ENCODE measurements at places on chromosomes 16 and 17.

- DNase-seq = no peak
These were observed 18.1 kb downstream of the RDM1 start for GRCh38 chr17:35912339-35912912.

DNA sequence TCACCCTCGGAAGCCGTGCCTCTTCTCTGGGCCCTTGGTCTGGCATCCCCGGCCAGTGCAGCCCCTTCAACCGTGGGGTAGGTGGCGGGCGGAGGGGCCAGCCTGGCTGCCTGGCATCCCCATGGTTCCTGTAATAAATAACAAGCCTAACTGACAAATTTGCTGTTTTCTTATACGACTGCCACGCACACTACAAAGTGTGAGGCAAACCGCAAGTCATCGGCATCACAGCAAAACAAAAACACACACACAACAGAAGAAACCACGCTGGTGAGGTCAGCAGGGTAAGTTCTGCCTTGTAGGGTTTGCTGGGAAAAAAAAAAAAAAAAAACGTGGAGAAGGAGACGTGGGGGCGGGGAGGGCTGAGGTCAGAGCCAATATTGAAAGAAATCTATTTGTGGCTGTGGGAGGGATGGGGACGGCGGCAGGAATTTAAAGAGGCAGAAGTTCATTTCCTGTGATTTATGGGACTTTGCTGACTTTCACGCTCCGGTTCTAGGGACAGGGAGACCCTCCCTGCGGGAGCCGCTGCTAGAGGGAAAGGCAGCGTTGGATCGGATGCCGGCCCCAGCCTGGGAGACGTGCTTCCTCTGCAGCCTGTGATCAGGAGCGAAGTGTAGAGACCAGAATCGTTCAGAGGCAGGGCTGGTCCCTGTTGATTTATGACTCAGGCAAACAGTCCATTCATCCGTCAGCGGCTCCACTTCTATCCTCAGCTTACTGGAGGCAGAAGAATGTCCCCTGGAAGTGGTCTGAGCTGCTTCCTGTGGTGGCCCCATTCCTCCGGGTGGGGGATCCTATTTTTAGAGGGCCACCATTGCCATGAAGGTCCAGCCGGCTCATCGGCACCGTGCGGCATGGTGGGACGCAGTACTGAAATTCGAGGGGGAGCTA lies 162.8 kb downstream of the FOXL1 start:
- DNase-seq = no peak

GRCh38 chr17:72560303-72561247 lies 439.8 kb downstream of the SOX9 start:
- DNase-seq = no peak

- DNase-seq = no peak
These were observed 4.9 kb downstream of the MYO15B start for GRCh38 chr17:75592348-75593020.

GRCh38 chr17:8959312-8959918 lies 6.1 kb downstream of the PIK3R5 start:
- DNase-seq = no peak

- DNase-seq = no peak
These were observed 139.0 kb downstream of the STX8 start for GRCh38 chr17:9436630-9437029.

DNA sequence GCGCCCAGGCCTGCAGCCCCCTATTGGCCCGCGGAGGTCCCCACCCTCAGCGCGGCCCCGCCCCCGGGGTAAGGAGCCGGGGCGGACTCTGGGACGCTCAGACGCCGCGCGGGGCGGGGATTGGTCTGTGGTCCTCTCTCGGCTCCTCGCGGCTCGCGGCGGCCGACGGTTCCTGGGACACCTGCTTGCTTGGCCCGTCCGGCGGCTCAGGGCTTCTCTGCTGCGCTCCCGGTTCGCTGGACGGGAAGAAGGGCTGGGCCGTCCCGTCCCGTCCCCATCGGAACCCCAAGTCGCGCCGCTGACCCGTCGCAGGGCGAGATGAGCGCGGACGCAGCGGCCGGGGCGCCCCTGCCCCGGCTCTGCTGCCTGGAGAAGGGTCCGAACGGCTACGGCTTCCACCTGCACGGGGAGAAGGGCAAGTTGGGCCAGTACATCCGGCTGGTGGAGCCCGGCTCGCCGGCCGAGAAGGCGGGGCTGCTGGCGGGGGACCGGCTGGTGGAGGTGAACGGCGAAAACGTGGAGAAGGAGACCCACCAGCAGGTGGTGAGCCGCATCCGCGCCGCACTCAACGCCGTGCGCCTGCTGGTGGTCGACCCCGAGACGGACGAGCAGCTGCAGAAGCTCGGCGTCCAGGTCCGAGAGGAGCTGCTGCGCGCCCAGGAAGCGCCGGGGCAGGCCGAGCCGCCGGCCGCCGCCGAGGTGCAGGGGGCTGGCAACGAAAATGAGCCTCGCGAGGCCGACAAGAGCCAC lies at the start of gene NHERF1:
Gene NHERF1 (plus strand): TSS at position 100 of the 750 bp plus-strand sequence. CDS start 219 bp downstream, at position 319.
- DNase-seq = no peak

DNA sequence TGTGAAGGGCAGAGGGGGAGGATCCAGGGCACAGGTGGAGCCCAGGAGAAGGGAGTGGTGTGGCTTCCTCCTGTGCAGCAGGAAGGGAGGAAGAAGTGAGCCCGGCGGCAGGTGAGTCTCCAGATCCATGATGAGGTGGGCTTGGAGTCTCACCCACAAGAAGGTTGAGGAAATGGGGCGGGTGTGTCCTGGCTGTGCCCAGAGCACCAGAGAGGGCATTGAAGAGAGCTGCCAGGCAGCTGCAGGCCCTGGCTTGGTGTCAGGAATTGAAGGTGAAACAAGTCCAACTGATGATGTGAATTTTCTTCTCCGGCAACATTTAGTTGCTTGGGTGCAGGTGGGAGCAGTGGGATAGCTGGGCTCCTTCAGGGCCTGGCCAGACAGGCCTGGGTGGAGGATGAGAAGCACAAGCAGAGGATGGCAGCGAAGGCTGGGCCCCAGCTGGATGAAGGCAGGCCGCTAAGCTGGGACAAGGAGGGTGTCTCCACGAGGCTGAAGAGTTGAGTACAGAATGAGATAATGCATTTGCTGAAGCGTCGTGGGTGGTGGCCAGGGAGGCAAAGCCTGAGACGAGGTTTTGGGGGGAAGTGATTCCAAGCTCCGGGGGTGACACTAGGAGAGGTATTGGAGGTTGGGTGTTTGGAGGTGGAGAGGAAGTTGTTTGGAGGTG lies 18.3 kb downstream of the NT5M start:
- no peak for DNase-seq

DNA sequence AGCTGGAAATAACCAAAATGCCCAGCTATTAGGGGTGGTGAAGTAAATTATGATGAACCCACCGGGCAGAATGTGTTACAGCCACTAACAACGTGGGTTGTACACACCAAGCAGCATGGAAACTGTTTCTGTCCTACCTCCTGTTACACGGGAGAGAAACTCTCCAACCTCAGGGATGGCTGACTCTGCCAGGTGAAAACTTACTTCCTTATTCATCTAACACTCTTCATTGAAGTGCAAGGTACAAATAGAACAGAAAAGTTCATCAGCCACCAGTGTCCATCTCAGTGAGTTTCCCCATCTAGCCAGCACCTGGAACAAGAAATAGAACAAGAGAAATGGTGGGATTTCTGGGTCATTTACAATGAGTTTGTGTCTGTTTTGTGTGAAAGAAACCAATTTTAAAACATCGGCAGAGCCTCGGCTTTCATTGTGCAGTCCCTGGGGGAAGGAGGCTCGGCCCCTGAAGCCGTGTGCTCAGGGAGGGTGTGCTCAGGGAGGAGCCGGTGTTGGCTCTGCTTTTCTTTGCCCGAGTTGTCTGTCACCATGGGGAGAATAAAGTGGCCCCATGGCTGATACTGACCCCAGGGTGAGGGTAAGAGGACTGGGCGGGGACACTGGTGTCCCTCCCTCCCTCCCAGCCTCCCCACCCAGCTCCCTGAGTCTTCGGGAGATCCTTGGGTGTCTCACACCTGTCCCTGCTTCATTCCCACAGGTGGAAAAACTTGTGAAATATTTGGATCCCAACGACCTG lies 39.8 kb downstream of the RAB11FIP4 start:
- DNase-seq = no peak

DNA sequence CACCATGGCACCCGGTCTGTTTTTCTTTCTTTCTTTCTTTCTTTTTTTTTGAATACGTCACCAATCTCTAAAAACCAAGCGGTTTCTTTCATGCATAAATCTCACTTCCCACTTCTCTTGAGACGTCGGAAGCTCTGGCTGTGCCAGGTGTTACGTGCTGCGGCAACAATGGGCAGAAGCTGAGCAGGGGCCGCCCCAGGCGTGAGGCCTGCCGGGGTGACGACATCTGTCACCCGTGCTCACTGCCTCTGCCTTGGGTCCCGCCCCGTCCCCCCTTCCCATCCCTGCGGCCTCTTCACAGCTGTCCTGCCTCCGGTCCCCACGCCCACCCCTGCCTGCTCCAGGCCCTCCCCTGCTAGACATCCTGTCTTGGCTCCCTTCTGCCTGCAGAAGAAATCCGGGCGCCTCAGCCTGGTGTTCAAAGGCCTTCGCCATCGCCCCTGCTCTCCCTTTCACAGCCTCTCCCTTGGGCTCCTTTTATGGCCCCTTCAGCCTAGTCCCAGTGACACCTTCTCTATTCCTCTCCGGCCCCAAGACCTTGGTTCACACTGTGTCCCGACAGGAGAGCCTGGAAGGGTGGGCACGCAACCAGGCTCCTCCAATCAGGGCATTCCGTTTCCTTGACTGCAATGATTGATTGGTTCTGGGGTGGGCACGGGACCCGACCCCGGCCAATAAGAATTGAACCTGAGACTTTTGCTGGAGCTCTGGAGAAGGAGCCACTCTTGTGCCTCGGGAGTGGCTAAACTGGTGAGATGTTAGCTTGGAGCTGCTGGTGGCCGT lies 4.8 kb downstream of the P2RX1 start:
- DNase-seq = no peak

GRCh38 chr17:51046514-51047384 lies 73.9 kb downstream of the SPAG9 start:
- DNase-seq = peak; percentile 93

DNA sequence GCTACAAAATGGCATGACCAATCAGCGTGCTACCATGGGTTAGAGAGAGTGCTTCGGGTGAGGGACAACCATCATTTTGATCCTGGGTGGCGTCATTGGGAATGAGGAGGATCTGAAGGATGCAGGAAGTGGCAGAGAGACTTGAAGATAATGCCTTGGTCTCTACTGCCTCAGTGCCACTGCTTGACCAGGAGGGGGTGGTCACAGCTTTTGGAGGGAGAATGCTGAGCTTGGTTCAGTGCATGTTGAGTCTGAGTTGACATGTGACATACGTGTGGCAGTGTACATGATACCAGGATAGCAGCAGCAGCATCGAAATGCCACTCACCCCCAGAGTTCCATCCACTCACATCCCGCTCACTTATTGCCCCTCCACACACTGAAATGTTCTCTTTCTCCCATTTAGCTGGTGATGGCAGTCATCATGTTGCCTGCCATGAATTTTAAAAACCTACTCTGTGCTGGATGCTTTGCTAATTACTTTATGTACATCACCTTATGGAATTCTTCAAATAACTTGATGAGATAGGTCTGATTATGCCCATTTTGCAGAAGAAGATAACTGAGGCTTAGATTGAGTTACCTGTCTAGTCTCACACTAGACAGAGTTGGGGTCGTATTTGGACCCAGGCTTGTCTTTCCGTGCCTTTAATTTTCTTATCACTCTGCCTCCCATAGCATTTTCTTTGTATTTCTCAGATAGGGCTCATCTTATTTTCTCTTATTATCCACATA lies 36.7 kb downstream of the ARSG start:
- no peak for DNase-seq

DNA sequence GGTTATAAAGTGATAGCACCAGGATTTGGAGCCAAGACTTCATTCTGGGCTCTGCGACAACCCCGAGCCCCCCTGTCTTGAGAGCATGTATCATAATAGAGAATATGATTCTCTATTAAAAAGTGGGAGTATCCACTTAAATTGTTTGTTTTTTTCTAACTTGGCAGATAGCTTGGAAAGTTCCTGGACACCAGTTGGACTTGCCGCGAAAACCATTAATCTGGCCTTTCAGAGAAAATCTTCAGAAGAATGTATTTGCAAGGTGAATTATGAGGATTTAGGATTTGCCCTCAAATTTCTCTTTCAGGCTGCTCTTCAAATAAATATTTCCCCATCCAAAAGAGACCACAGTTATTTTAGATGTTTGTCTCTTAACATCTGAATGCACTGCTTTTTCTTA lies 53.5 kb downstream of the MARCHF10 start:
- no peak for DNase-seq

DNA sequence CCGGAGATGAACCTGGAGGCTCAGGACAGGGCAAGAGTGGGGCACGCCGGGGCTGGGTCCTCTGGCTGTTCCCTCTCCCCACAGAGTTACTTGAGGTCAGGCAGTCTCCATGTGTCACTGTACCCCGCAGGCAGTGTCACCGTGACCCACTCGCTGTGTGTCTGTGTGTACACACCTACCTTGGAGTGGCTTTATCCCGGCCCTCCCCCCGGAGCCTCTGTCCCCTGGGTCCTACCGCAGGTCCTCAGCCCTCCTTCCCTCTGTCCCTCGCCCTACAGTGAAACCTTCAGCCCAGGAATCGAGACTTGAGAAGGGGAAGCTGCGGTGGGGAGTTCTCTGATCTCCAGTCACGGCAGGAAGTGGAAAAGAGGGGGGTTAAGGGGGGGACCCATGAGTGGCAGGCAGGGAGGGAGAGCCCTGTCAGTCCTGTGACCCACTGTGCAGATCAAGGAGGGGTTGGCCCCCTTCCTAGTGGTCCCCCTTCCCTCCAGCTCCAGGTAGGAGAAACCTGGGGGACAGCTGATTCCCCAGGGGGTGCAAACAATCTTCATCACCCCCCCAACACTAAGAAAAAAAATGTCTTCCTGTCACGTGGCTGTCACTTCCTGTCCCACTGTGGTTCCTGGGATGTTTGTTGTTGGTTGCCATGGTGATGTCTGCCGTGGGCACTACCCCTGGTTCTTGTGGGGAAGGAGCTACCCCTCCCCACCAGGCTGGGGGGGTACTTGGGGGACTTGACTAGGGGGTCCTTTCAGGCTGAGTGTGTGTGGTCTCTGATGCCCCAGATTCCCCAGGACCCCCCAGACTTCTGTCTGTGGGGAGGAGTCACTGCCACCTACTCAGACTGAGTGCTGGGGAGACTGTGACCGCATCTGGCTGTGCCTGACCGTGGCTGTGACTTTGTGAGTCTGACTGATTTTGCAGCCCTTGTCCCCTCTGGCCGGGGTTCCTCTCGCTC lies 13.7 kb downstream of the RARA start:
- DNase-seq = no peak

GRCh38 chr17:39867880-39868553 lies at the start of gene ZPBP2:
ZPBP2 (plus strand) TSS chr17:39868202; CDS start chr17:39868355, 153 bp downstream.
- DNase-seq = no peak

- no peak for DNase-seq
These were observed 70.2 kb downstream of the SPAG9 start for GRCh38 chr17:51050291-51051033.

- DNase-seq = no peak
These were observed 125.7 kb upstream of the CDH5 start for GRCh38 chr16:66240631-66241395.

GRCh38 chr17:82754297-82755208 lies 2.7 kb downstream of the TBCD start:
- DNase-seq = no peak
